ENCODE measurements at places on chromosomes 1 and 21. TPM values are rescaled to one million over a fixed set of nuclear protein-coding genes. Genes with fewer than 3 reads are reported as not detected.

OR2T2 gene
- 3.9 TPM for total RNA-seq

OLFML3 gene
- 0.32 TPM for total RNA-seq

DNA sequence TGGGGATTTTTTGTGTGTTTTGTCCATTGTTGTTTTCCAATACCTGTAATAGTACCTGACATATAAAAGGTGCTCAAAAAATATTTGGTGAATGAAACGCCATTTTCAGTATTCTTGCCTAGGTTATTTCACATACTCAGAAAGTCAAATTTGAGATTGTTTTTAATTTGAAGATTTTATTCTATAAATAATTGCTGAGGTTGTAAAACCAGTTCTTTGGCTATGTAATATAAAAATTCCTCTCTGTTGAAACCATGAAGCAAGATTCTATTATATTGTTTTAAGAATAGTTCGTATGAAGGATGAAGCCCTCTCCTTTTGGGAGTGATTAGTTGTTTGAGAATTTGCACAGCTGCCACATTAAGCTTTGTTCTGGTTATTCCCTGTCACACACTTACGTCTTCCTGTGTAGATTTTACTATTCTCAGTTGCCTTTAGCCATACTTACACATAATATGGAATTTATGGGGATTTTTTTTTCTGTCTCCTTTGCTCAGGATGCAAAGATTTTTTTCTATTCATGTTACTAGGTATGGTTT lies 60.2 kb upstream of the MPC2 start:
- no peak overlapping the region for H3K27ac ChIP-seq
- no peak for DNase-seq
- H3K36me3 ChIP-seq, result peaks cover 8% of the 10 kb centered on the region
- H3K4me1 ChIP-seq, result no peaks in the 10 kb centered on the region
- H3K4me3 ChIP-seq, result no peak overlapping the region

DNA sequence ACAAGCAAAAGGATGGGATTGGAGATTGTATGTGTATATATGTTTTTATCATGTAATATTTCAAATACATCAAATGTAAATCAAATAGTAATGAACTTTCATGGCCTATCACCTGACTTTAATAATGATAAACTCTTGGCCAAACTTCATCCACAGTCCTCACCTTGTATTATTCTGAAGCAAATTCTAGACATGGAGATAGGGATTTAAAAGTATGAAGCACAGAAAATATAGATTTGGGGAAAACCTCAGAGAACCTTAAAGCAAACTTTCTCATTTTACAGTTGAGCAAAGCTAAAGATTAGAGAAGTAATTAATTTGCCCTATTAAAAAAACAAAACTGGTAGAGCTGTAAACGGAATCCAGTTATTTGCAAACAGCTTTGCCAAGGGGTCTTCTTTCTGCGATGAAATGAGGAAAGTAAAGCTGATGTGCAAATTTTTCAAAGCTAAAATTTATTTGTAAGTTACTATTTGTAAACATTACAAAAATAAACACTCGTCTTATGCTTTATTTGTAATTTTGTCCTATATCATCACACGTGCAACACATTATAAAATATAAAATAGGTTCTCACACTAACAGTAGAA lies 19.9 kb upstream of the KIF14 start:
- H3K27me3 ChIP-seq, result no peaks in the 10 kb centered on the region
- H3K36me3 ChIP-seq, result no peaks in the 10 kb centered on the region
- no peaks in the 10 kb centered on the region for H3K4me1 ChIP-seq
- no peak overlapping the region for H3K27ac ChIP-seq
- no peak overlapping the region for H3K4me3 ChIP-seq
